ENCODE measurements at places on chromosomes 12 and 14. TPM values are rescaled to one million over a fixed set of nuclear protein-coding genes. Genes with fewer than 3 reads are reported as not detected.

Gene SERPINA5
- not detected for total RNA-seq

Gene C1S
- 200 TPM for total RNA-seq

Gene SLCO1B1
- total RNA-seq: not detected

Gene PTPRR
- total RNA-seq: 0.25 TPM

- H3K4me3 ChIP-seq: no peak overlapping the region
- H3K36me3 ChIP-seq: no peaks in the 10 kb centered on the region
- H3K4me1 ChIP-seq: peaks cover 36% of the 10 kb centered on the region
- no peak overlapping the region for H3K27ac ChIP-seq
- no peaks in the 10 kb centered on the region for H3K27me3 ChIP-seq
- DNase-seq: no peak
These were observed 1.5 kb upstream of the IGF1 start for GRCh38 chr12:102481705-102482425.

DNA sequence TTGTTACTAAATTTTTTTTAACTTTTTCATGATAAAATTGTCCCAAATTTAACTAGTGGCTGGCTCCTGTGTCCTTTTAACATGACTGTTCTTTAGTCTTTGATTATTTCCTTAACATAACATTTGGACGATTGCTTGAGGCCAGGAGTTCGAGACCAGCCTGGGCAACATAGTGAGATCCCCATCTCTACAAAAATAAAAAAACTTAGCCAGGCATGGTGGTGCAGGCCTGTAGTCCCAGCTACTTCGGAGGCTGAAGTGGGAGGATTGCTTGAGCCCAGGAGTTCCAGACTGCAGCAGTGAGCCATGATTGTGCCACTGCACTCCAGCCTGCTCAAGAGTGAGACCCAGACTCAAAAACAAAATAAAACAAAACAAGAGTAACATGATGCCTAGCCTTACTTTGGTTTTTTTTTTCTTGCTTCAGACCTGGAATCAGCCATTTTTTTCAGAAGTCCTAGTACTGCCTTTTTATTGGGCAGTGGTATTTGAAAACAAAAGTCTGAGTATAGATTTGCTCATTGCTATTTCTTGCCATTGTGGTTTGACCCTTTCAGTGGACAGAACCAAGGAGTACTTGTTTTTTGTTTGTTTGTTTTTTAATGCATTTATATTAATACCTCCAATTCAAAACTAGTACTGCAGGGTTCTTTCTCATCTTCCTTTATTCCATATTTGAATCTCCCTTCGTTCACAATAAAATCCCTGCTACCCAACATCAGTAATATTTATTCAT lies 4.8 kb downstream of the TOGARAM1 start:
- H3K27ac ChIP-seq: no peak overlapping the region
- H3K4me3 ChIP-seq: peak overlapping the region; percentile 50
- H3K36me3 ChIP-seq: no peaks in the 10 kb centered on the region
- H3K4me1 ChIP-seq: peaks cover 25% of the 10 kb centered on the region
- no peaks in the 10 kb centered on the region for H3K27me3 ChIP-seq

DNA sequence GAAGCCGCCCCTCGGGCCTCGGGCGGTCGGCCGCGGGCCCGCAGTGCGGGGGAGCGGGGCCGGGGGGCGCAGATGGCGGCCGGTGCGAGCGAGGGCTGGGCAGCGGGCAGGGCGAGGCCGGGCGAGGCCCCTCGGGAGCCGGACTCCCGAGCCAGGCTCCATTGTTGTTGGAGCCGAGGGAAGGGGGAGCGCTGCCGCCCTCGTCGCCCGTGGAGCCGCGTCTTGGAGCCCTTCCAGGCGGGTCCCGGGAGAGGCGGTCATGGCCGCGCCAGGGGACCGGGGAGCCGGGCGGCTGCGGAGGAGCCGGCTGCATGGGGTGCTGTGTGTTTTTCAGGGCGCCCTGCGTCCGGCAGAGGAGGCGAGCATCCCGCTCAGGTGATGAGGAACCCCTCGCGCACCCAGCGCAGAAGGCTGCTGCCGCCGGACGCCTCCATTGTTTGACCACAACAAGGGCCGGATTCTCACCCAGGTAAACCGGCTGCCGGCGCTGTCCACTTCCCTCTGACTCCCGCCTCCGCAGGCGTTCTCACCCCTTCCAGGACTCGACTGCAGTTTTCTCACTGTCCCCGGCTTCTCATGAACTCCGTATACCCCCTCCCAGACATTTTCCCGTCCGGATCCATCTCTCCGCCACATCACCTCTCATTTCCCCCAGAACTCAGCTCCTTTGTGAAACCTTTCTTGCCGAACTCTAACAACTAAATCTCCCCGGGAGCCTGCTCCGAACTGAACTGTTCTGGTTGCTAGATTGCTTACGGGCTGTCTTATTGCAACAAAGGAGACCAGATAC lies 732 bp downstream of the ZNF664 start:
- H3K4me3 ChIP-seq: peak overlapping the region; percentile 76
- H3K36me3 ChIP-seq: no peaks in the 10 kb centered on the region
- DNase-seq: peak; percentile 56
- peak overlapping the region; percentile 23 for H3K27ac ChIP-seq
- no peaks in the 10 kb centered on the region for H3K27me3 ChIP-seq

DNA sequence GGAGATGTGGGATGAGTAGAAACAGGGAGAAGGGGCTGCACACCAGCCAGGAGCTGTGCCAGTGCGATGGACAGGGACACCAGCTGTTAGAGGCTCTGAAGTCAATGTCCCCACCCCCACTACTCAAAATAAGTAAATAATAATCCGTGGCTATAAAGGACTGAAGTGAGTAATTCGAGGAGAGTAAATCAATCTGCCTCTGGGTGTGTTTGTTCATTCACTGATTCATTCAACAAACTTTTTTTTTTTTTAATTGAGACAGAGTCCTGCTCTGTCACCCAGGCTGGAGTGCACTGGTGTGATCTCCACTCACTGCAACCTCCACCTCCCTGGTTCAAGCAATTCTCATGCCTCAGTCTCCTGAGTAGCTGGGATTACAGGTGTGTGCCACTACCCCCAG lies 363.6 kb downstream of the TMEM132D start:
- no peaks in the 10 kb centered on the region for H3K27me3 ChIP-seq
- no peak overlapping the region for H3K27ac ChIP-seq
- no peaks in the 10 kb centered on the region for H3K4me1 ChIP-seq
- H3K36me3 ChIP-seq: no peaks in the 10 kb centered on the region
- H3K4me3 ChIP-seq: no peak overlapping the region

DNA sequence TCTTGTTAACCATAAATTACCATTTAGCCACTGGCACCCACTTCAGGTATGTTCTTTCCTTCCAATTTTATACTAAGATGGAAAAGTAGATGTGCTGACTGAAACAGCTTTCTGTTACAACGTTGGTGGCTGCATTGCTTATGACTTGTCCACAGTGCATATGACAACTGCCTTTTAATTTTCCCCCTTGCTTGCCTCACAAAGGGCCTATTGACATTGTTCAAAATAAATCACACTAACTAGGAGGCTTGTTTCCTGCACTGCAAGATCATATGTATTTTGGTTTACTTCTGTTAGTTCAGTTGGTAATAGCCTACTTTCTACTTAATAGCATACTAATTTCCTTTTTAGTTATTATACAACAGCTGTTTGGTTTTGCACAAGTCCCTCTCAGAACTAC lies 55.4 kb downstream of the SCAF11 start:
- DNase-seq: no peak
- no peak overlapping the region for H3K4me3 ChIP-seq
- H3K27me3 ChIP-seq: no peaks in the 10 kb centered on the region
- H3K4me1 ChIP-seq: no peaks in the 10 kb centered on the region
- H3K27ac ChIP-seq: no peak overlapping the region

All from GM23248 (cell line).